Breast epithelium (tissue), 4 donors: ENCODE measurements at places on chromosomes 12 and 14.

GRCh38 chr12:124020514-124020949 is 47.5 kb downstream of the ZNF664 start:
- no peak for DNase-seq

DNA sequence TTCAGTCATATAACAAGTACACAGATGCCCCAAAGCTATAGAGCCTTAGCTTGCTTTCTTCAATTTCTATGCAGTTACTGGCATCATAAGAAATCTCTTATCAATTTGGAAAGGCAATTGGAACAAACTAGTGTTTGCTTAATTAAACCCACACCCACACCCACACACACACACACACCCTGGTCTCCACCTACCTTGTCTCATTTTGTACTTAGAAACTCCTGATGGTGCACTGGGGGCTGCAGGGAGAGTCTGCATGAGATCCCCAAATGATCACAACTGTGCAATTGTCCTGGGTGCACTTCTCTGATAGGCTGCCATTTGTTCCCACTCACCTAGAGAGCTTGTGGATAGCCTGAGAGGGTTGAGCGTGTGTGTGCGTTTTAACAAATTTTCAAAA is 40.5 kb upstream of the PTCSC3 start:
- no peak for DNase-seq

- DNase-seq: no peak
Observed at GRCh38 chr14:64401949-64402348, 13.8 kb downstream of the MTHFD1 start.

DNA sequence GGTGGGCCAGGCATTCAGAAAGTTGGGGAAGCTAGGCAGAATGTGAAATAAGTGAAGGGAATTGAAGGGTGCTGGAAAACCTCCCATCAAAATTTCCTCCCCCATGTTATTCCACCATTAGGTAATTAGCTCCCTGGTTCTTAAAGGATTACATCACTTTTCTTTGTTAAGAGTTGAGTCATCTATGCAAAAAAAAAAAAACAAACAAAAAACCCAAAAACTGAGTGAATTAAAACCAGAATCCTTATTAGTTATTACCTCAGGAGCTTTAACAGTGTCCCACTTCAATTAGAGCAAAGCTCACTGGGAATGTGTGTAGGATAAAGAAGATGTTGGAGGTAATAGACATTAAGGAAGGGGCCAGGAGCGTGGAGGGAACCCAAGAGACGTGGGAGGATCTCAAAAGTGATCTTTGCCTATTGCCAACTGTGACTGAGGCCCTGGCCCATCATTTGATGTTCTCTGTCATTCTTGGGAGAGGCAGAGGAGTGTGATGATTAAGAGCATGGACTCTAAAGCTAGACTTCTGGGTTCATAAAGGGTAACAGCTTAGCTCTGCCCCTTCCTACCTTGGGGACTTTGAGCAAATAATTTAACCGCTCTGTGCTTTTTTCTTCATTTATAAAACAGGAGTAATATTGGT is 364.7 kb downstream of the APAF1 start:
- no peak for DNase-seq

GRCh38 chr12:7019043-7019569 is 830 bp upstream of the LPCAT3 start:
- DNase-seq: no peak

- no peak for DNase-seq
Observed at GRCh38 chr12:32789446-32789845, 33.7 kb upstream of the YARS2 start.
